ENCODE measurements at places on chromosomes 13 and 19. TPM values are rescaled to one million over a fixed set of nuclear protein-coding genes. Genes with fewer than 3 reads are reported as not detected.

ZGLP1 gene
- total RNA-seq = 0.47 TPM

ZNF69 gene
- total RNA-seq = 13.0 TPM

KLK11 gene
- not detected for total RNA-seq

PSG3 gene
- not detected for total RNA-seq

ACP7 gene
- 0.19 TPM for total RNA-seq

JSRP1 gene
- total RNA-seq = not detected

ZNF90 gene
- 0.84 TPM for total RNA-seq

TUBA3C gene
- total RNA-seq = not detected

SBK2 gene
- total RNA-seq = not detected
